ENCODE measurements at places on chromosomes 7 and 10.

GRCh38 chr7:27897001-27897400, 157.0 kb downstream of the TAX1BP1 start:
- no peak for DNase-seq

- DNase-seq = no peak
These were observed 233.1 kb downstream of the CCDC3 start for GRCh38 chr10:12768156-12769100.

- DNase-seq = no peak
These were observed at the start of gene SFTPD for GRCh38 chr10:79948976-79949722. SFTPD (minus strand) TSS chr10:79949105; CDS start chr10:79946659, 2,446 bp downstream.

DNA sequence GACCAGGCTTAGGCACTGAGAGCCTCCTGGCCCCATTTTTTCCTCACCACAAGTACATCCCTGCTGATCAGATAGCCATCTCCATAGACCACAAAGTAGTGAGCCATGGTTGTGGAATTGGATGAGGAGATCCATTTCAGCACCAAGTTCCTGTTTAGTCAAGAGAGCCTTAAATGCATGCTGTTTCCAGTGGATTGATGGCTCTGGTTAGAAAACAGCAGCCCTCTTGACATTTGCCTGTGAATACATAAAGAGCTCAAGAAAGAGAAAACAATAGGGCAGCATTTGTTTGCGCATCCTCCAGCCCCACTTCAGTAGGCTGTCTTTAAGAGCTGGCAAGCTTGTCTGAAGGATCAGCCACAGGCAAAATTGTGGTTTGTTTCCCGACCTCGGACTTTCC, 251.2 kb downstream of the POU6F2 start:
- DNase-seq = no peak

- no peak for DNase-seq
These were observed 6.5 kb upstream of the HERPUD2 start for GRCh38 chr7:35701287-35701900.

GRCh38 chr7:134459981-134460380, 1.1 kb upstream of the AKR1B1 start:
- DNase-seq = no peak

GRCh38 chr10:75211007-75211691, 553 bp downstream of the VDAC2 start:
- no peak for DNase-seq

- DNase-seq = no peak
These were observed 47.6 kb downstream of the FZD1 start for GRCh38 chr7:91311839-91312238.

GRCh38 chr10:124624466-124624865, 119.7 kb downstream of the FAM53B start:
- DNase-seq = no peak

- DNase-seq = no peak
These were observed 18.9 kb downstream of the PLEKHA8 start for GRCh38 chr7:30047124-30047523.

DNA sequence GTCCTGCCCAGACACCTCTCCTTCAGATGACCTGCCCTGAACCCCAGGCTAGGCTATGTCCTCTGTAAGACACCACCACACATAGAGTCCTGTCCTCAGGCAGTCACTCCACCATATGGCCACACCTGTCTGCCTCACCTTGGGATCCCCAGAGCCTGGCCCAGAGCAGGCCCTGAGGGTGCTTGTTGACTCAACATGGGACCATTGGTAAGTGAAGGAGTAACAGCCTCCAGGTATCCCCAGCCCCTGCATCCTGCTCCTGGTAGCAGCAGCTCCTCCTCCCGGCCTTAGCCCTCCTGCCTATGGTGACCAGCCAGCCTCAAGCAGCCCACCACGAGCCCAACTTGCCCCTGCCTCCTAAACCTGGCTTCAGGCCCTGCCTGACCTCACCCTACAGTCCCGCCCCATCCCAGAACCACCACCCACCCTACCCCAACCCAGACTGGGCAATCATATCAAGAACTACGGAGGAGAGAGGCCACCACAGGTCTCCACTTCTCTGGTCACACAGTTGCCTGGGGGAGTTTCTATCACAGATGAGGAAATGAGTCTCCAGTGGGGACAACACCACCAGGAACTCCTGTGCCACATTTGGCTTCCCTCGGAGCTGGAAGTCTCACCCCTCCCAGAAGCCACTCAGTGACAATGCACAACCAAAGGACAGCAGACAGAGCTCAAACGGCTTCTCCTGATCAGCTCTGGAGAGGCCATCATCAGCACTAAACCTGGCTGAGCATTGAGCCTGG, 136.6 kb downstream of the GRID1 start:
- no peak for DNase-seq

DNA sequence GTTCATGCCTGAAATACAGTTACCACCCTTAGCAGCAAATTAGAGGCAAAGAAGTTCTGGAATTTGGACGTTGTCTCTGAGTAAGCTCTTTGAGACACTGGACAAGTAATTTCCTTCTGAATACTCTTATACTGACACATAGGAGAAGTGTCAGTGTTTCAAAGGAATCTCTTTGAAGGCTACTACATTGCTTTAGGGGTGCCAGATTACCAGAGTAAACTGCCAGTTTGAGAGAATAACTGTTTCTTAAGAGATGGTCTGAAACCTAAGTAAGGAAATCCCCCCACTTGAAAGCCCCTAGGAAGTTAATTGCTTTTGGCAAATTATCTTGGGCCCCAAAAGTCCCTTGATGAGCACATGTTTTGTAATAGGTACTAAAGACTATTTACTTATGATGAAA, 3.4 kb downstream of the FAS start:
- no peak for DNase-seq

DNA sequence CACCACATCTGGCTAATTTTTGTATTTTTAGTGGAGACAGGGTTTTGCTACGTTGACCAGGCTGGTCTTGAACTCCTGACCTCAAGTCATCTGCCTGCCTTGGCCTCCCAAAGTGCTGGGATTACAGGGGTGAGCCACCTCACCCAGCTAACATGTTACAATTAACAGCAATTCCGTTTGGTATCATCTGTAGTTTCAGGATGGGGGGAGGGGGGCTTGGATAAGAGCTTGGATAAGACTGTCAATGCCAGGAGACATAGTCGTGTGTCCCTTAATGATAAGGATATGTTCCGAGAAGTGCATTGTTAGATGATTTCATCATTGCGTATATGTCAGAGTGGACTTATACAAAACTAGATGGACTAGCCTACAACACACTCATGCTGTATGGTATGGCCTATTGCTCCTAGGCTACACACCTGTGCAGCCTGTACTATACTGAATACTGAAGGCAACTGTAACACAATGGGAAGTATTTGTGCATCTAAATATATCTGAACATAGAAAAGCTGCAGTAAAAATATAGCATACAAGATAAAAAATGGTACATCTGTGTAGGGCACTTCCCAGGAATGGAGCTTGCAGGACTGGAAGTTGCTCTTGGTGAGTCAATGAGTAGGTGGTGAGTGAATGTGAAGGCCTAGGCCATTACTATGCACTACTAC, 103.9 kb upstream of the TNS3 start:
- no peak for DNase-seq

DNA sequence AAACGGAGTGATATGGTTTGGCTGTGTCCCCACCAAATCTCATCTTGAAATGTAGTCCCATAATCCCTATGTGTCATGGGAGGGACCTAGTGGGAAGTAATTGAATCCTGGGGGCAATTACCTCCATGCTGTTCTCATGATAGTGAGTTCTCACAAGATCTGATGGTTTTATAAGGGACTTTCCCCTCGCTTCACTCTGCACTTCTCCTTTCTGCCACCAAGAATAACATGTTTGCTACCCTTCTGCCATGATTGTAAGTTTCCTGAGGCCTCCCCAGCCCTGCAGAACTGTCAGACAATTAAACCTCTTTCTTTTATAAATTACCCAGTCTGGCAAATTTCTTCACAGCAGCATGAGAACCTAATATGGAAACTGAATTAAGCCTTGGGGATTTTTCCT, 19.1 kb downstream of the FAM3C start:
- no peak for DNase-seq

GRCh38 chr7:80548840-80549530, 37.1 kb upstream of the GNAT3 start:
- no peak for DNase-seq

DNA sequence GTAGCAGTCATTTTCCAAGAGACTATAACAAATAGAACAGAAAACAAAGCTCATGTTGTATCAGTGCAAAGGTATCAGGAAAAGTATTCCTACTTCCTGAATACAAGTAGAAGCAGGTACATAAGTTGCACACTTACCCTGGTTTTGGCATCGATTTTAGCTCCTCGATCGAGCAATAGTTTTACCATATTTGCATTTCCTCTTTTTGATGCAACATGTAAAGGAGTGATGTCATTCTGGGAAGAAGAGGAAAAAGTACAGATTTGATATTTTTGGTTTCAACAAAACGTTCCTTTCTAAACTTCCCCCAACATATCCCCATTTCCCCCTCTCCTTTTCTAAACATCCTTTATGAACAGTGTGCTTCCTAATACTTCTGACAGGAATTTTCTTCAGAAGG, 155.1 kb downstream of the ANK3 start:
- no peak for DNase-seq

DNA sequence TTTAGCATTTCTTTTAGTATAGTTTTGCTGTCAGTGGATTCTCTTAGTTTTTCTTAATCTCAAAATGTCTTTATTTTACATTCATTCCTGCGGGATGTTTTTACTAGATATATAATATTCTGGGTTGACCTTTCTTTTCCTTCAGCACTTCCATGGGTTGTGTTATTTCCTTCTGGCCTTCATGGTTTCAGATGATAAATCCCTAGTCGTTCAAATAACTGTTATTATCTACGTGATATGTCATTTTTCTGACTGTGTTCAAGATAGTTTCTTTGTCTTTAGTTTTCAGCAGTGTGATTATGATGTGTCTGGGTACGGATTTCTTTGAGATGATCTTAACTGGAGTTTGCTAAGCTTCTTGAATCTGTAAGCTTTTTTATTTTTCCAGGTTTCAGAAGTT, 75.7 kb upstream of the ELN start:
- DNase-seq = no peak

DNA sequence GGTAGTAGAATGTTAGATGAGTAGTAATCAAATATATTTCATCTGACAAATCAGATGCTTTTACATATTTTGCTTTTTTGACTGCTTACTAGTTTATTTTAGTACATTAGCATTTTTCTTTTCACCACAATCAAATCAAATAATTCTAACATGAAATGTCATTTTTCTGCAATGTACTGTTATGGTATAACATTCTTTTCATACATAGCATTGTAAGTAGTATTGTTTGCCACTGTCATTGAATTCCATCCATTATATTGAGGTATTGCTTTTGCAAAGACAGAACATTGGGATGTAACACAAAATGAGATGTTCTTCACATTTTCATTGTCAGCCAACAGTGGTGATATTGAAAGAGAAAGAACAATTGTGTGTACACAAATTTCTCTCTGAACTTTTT, 107.4 kb downstream of the TRIL start:
- no peak for DNase-seq

GRCh38 chr10:130927157-130927556, 384.4 kb downstream of the TCERG1L start:
- no peak for DNase-seq

- DNase-seq = no peak
These were observed 69.7 kb downstream of the VWA2 start for GRCh38 chr10:114308531-114309363.

DNA sequence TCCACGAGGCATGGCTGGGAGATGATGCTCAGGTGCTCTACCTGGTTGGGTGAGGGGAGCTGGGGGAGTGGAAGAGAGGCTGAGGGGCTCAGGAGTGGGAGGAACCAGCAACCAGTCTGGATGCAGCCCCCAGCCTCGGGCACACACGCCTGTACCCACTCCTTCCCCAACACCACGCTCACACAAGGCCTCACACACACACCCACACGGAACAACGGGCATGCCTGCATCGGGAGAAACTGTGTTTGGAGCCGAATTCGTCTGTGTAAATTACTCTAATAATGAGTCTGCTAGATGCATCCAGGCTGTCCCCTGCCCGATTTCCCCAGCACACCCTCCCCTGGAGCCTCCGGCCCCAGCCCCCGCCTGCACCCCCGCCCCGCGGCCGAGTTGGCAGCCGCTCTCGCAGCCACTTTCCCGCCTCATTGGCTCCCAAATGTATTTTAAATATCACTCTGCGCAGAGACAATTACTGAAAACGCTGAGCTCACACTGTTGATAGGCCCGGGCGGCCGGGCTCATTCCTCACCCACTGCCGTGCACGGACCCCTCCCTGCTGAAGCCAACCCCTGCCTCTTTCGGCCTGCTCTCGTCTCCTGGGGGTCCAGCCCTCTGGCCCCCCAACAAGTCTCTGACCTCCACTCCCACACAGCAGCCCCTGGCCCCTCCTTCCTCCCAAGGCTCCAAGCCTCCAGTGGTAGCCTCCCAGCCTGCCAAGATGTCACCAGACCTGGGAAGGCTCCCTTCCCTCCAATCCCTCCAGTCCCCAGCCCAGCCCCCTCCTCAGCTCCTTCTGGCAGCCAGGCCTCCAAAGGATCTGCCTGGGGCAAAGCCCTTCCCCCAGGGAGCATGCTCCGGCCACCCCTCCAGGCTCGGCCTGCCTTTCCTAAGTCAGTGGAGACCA, 11.1 kb downstream of the H2BK1 start:
- no peak for DNase-seq

GRCh38 chr7:144416341-144416740, 12.8 kb upstream of the NOBOX start:
- DNase-seq = no peak

GRCh38 chr10:5645375-5645774, 21.0 kb downstream of the ASB13 start:
- DNase-seq = no peak

GRCh38 chr7:140517546-140518369, 38.5 kb upstream of the MKRN1 start:
- peak; percentile 37 for DNase-seq

DNA sequence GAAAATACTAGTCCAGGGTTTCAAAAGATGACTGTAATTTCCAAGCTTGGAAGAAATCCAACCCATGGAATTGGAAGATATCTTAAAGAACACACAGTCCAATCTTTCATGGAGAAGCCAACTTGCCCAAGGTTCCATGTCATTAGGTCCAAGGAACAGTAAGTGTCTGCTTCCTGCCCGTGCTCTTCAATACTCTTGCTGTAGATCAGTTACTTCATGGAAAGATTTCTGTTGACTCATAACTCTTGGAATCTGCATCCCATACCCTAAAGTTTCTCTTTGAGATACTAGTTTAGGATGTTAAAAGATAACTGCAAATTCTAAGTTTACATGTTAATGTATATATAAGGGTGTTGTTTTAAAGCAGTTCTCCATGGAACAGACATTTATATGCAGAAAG, 127.9 kb upstream of the SLC13A1 start:
- DNase-seq = no peak

GRCh38 chr10:30052062-30052461, 7.3 kb downstream of the JCAD start:
- DNase-seq = no peak

All from activated T-helper 1 cell treated with anti-CD3 and anti-CD28 coated beads, Interleukin-2, amount 50 U/mL, for 16 hours (primary cell).